LHCN-M2 (cell line): ENCODE measurements at places on chromosomes 11 and 22. TPM values are rescaled to one million over a fixed set of nuclear protein-coding genes. Genes with fewer than 3 reads are reported as not detected.

GRCh38 chr11:46237248-46238077 lies 40.0 kb upstream of the CREB3L1 start:
- peak; percentile 91 for DNase-seq

- DNase-seq: no peak
These were observed 969.6 kb downstream of the BRD1 start for GRCh38 chr22:48858121-48858520.

DNA sequence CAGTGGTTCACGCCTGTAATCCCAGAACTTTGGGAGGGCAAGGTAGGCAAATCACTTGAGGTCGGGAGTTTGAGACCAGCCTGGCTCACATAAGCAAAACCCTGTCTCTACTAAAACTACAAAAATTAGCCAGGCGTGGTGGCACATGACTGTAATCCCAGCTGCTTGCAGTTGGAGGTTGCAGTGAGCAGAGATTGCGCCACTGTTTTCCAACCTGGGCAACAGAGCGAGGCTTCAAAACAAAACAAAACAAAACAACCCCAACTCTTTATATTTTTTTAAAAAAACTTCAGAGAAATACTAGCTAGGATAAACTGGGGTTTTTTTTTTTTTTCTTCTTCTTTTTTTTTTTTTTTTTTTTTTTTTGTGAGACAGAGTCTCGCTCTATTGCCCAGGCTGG lies 31.8 kb upstream of the RAPSN start:
- no peak for DNase-seq

GRCh38 chr11:14644226-14645014 lies 816 bp downstream of the PDE3B start:
- DNase-seq: peak; percentile 6

The CALCA gene
- not detected in 2 replicates for total RNA-seq

The UCP2 gene
- total RNA-seq: 4.3 and 8.0 TPM in 2 replicates

The SMTNL1 gene
- not detected in 2 replicates for total RNA-seq

- DNase-seq: no peak
These were observed 178.2 kb upstream of the CCDC90B start for GRCh38 chr11:83464160-83464944.

The IL17REL gene
- not detected in 2 replicates for total RNA-seq

The RBMXL2 gene
- total RNA-seq: not detected in 2 replicates

- no peak for DNase-seq
These were observed 689 bp upstream of the TMEM126A start for GRCh38 chr11:85647078-85647477.

- peak; percentile 20 for DNase-seq
These were observed 161.7 kb upstream of the CADM1 start for GRCh38 chr11:115665958-115666357.

- no peak for DNase-seq
These were observed 34.1 kb downstream of the CD44 start for GRCh38 chr11:35173011-35173511.

DNA sequence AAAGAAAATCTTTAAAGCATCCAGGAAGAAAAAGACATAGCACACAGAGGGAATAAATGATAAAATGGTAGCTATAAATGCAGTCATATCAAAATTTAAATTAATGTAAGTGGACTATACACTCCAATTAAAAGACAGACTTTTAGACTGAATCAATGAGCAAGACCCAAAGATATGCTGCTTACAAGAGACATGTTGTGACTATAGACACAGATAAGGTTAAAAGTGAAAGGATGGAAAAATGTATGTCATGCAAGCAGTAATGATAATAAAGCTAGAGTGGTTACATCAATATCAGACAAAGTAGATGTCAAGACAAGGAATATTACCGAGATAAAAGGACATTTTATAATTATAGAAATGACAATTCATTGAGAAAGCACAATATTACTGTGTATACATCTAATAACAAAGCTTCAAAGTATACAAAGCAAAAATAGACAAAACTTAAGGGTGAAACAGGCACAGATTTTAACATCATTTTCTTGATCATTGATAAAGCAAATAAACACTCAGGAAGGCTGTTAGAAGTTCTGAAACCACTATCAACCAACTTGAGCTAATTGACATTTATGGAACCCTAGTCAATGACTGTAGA lies 22.8 kb upstream of the MUC5AC start:
- DNase-seq: no peak

The VSIG10L2 gene
- not detected in 2 replicates for total RNA-seq

The APOA4 gene
- not detected in 2 replicates for total RNA-seq

DNA sequence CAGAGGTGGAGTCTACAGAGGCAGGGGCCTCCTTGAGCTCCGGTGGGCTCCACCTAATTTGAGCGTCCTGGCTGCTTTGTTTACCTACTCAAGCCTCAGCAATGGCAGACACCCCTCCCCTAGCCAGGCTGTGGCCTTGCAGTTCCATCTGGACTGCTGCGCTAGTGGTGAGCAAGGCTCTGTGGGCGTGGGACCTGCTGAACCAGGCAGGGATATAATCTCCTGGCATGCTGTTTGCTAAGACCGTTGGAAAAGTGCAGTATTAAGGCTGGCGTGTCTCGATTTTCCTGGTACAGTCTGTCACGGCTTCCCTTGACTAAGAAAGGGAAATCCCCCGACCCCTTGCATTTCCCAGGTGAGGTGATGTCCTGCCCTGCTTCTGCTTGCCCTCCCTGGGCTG lies 77.7 kb downstream of the GDPD4 start:
- DNase-seq: no peak

The ABCC8 gene
- not detected in 2 replicates for total RNA-seq

DNA sequence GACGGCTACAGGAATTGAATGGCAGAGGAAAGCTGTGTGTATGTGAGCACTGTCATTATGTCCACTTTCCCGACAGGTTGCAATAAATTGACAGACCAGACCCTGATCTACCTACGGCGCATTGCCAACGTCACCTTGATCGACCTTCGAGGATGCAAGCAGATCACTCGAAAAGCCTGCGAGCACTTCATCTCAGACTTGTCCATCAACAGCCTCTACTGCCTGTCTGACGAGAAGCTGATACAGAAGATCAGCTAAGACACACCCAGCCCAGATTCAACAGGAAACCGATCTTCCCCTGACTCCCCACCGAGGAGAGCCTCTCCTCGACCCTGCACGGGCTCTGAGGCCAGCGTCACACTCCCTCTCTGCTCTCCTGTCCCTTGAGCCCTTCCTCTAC lies 11.5 kb upstream of the GRK2 start:
- no peak for DNase-seq

DNA sequence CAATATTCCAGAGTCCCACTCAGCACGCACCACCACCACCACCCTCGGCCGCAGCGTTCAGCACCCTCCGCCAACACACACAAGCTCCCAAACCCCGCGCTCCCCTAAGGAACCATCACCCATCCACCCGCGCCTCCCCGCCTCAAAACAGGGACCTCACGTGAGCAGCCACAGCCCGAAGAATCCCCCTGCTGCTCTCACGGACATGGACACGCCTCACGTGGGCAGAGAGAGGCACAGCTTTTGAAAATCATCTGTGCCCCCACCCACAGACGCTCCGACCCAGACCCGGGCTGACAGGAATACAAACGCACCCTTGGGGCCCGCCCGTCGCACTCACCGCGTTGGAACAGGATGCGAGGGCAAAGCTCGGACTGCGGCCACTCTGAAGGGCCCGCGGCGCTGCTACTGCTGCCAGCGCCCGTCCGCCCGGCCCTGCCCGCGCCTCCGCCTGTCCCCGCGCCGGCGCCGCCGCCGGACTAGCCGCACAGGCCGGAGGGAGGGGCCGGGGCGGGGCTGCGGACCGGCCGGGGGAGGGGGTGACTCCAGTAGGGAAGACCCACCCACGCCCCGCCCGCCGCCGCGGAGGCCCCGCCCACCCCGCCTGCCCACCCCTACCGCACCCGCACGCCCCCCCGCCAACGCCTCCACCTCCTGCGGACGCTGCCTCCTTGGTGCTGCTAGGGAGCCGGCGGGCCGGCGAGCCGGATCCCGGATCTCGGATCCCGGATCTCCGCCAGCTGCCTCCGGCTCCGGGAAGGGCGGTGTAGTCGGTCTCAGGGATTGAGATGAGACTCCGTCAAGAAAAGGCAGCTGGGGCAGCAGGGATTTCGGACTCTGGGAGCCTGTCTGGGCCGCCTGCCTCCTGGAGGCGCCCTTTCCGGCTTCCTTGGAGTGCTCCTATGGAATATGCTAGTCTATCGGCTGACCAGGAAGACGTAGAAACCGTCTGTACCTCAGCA lies at the start of gene TRIM3:
TSS of gene TRIM3 (minus strand) at position 491 of the 962 bp plus-strand sequence. CDS start 8,246 bp downstream, outside the sequence.
- peak; percentile 80 for DNase-seq

DNA sequence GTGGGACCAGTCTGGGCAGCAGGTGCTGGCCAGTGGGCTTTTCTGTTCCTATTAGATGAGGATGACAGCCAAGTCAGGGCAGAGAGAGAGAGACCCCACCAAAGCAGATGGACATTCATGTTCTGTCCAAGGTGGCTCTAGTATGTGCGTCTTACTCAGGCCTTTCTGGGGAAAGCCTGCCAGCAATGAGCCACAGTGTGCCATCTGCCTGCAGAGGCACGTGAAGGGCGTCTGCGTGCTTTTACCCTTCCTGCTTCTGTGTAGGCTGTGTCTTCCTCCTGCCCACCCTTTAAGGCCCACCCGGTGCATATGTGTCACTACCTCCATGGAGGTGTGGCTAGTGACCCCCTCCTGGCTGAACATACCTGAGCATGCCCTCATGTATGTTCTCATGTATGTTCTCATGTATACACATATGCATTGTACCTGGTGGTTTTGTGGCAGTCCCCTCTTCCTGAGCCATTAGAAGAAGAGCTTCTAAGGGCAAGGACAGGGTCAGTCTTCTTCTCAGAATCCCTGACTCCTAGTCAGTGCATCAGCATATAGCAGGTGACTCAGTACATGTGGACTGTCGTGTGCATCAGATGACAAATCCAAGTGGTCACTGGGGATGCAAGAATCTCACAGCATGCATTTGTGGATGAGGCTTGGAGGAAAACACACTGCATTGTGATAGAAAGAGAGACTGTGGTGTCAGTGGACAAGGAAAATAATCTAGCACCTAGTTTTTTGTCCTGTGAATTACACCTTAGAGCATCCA lies 90.4 kb upstream of the YWHAH start:
- DNase-seq: no peak

- DNase-seq: no peak
These were observed 129.0 kb downstream of the TBC1D22A start for GRCh38 chr22:46891382-46891951.

The SCUBE1 gene
- total RNA-seq: not detected in 2 replicates
